ENCODE measurements at places on chromosomes 3 and 15.

DNA sequence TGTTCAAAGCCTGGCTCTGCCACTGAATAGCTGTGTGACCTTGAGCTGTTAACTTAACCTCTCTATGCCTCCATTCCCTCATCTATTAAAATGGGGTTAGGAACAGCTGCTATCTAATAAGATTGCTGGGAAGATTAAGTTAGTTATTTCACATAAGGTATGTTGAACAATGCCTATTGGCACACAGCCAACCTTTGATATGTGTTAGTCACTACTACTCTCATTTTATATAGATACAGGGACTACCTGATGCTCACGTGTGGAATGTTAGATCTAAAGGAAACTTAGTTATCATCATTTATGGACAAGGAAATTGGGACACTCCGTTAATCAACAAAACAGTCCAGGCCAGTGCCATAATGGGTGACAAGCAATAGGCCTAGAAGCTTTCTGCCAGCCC, 332.4 kb upstream of the PPP2R3A start:
- DNase-seq: no peak

- no peak for DNase-seq
Observed at GRCh38 chr3:167318306-167318705, 61.8 kb downstream of the ZBBX start.

DNA sequence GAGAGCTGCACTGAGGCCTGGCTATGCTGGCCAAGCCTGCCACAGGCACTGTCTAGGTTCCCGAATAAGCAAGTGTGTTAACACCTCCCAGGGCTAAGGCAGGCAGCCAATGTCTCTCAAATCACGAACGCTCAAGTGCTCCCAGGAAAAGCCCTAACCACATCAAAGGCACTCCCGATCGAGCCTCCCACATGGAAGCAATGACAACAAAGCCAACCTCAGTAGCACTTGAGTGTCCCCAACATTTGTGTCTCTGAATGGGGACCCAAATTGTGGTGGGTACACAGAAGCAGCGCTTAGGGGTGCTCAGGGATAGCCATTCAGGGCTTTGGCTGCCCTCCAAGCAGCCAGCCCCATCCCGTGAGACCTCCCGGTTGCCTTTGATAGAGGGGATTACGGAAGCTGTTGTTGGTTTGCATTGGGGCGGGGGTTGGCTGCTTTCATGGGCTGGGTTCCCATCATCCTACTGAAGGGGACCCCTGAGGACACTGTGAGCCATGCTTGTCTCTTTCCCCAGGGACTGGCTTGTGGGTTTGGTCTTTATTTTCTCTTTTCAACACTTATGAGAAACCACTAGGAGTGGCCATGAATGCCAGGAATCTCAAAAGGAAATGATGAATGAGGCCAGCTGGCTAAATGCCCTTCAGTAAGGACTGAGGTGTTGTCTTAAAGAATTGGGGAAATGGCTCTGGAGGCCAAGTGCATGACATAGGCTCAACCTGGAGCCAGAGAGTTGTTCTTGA, 234.1 kb upstream of the FEZF2 start:
- DNase-seq: peak; percentile 67

- no peak for DNase-seq
Observed at GRCh38 chr15:72062319-72062718, 55.6 kb downstream of the MYO9A start.

DNA sequence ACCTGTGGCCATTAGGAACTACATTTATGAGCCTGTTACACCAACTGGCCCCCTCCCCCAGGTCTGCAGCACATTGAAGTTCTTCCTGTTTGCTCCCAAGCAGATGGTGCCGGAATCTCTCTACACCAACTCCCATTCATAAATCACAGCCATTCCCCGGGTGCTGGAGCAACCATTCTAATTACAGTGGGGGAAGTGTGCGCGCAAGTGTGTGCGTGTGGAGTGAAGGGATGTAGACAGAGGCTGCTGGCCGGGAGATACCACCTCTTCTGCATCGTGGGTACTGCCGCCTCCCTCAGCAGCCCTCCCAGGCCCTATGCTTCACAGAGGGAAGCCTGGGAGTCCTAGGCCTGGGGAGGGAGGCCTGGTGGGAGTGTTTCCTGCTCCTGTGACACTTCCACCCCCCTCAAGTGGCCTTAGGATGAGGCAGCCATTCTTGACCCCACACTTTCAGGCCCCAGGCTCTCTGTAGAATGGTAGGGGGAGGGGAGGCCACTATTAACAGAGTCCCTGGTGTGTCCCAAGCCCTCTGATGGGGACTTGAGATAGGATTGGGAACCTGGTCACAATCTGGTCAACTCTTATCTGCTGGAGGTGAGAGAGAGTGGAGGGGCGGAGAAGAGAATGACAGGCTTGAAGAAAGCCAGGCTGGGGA, 69.1 kb downstream of the MAGEF1 start:
- DNase-seq: no peak

GRCh38 chr15:85718981-85719380, 75.7 kb downstream of the KLHL25 start:
- DNase-seq: no peak

DNA sequence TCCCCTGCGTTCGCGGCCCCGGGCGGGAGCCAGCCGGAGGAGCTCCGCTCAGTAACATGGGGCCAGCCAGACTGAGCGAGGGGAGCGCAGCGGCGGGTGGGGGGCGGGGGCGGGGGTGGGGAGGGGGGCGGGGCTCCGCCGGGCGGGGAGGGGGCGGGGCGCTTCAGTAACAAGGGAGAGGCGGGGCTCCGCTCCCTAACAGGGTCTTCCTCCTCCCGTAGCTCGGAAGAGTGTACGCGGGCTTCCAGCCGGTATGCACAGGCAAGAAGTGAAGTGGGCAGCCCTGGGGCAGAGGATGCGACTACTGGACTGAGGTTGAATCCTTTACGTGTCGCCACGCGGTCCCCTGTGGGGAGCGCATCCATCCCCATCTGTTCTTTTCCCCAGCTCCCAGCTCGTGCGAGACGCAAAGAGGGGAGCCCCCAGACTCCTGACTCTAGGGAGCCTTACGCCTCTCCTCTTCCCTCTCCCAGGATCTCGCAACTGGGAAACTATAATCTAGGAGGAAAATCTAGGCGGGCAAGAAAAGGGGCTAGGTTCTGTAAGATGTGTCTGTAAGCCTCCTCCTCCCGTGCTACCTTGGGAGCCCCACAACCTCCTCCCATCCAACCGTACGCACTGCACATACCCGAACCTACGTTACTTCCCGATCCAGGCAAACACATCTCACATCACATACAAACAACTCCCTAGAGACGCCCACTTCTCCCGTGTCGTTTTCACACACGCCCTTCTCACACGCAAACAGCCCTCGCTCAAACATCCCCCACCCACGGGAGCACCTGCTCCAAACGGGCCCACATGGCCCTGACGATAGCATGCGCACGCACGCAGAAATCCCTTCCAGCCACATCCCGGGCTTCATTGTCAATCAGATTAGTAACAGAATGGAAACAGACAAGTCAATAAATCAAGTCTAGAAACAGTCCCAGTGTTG, at the start of gene SHF:
TSS of gene SHF (minus strand) at position 73 of the 937 bp plus-strand sequence. CDS start at position 58, 15 bp downstream.
- DNase-seq: peak; percentile 86

DNA sequence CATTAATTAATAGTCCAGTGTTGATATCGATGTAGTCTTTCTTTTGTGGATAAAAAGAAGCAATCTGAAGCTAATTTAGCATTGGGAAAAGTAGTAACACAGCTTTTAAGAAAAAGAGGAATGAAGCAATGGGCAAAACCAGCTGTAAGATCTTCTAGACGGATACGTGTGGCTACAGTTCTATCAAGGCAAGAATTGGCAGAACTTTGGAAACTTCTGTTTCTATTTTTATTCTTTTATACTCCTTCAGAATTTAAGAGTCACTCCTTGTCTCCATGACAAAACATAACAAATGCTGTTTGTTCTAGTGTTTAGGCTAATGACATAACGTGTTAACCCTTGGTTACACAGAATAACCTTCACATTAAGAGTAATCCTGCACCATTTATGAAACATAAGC, 289.2 kb downstream of the ROBO2 start:
- no peak for DNase-seq

DNA sequence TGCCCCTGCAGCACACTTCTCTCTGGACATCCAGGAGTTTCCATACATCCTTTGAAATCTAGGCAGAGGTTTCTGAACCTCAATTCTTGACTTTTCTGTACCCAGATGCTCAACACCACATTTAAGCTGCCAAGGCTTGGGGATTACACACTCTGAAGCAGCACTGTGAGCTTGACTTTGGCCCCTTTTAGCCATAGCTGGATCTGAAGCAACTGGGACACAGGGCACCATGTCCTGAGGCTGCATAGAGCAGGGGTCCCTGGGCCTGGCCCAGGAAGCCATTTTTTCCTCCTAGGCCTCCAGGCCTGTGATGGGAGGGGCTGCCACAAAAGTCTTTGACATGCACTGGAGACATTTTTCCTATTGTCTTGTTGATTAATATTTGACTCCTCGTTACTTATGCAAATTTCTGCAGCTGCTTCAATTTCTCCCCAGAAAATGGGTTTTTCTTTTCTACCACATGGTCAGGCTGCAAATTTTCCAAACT, 694.0 kb downstream of the DIPK2A start:
- no peak for DNase-seq

DNA sequence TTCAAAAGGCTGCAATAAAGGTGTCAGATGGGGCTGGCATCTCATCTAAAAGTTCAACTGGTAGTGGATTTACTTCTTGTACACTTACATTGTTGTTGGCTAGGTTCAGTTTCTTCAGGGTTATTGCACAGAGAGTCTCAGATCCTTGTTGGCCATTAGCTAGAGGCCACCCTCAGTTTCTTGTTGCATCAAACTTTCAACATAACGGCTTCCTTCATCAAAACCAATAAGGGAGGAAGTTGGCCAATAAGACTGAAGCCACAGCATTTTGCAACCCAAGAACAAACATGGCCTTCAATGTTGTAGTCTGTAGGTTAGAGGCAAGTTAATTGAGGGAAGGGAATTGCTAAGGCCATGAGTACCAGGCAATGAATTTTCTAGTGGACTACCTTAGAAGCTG, 218.0 kb downstream of the ZBBX start:
- DNase-seq: no peak

DNA sequence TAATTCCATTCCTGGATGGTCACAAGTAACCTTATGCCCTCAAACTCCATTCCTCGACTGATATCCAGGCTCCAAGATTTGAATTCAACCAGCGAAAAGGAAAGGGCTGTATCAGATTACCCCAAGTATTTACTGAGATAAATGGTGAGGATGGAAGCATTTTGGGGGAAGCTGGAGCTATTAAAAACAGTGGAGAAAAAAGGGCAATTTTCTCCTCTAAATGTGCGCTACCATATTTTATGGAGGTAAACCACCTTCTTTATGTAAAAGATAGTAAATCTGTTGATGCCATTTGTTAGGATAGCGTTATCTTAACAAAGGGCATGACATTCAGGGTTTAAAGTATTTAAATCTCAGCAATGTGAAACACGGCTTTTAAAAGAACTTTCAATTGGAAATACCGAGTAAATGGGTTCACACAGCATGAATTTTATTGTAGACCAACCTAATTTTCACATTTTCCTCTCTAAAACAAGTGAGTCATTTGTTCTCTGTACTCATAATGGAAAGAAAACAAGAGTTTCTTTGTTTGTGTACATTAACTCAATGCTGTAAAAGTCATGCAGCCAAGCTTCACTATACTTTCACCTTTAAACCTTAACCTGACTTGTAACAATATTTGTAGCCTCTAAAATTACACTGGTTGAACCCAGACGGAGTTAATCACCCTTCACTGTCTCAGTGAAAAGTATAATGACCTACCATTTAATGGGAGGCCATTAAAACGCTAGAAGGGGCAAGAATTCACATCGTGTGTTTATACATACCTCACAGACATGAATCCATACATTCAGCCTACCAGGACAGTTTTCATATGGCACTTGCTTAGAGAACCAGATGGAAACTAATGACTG, 773.4 kb downstream of the ROBO1 start:
- DNase-seq: no peak

- DNase-seq: no peak
Observed at GRCh38 chr3:147458995-147459704, 50.0 kb downstream of the ZIC1 start.

DNA sequence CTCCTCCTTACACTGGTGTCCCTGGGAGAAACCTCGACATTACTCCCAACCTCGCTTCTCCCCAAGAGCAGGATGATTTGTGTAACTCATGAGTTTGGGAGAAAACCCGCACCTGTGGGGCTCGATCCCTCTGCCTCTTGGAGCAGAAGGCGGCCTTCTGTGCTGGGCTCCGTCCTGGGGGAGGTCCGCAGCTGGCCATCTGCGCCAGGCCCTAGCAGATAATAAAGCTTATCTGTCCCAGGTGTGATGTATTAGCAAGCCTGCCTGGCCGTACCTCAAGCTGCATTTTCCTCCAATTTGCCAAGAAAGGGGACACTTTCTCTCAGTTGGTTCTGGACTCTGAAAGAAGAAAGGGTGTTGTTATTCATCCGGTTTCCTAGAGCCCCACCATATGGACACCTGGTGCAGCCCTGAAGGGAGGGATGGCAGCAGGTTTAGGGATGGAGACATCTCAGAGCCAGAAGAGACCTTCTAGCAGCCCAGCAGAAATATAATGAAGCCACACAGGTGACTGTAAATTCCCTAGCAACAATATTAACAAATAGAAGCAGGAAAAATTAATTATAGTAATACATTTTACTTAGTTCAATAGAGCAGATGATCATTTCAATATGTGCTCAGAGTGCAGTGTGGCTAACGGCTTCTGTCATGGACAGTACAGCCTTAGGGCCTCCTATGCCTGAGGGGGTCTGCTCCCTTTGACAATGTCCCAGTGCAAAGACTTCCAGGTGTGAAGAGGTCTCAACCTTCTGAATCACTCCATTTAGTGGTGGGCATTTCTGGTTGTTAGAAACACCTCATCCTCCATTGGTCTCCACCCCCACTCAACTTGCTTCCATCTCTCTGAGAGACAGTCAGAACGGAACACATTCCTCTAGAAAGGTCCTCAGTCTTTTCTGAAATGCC, 94.8 kb downstream of the CPN2 start:
- no peak for DNase-seq

DNA sequence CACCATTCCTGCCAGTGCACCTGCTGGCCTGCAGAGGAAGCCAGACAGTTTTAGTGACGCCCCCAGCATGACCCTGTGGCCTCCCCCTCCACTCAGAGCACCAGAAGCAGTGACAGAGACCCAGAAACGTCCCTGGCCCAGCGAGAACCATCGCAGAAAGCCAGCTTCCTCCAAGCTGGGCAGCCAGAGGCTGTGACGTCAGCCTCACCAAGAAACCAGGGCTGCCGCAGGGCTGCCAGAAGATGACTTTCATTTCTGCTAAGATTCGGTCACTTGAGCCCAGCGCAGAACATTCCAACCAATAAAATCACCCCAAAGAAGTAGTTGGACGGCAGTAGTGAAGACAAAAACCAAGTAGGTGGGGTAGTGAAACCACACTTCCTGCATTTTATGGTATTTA, 29.6 kb upstream of the RPL32 start:
- DNase-seq: peak; percentile 37

GRCh38 chr15:45606841-45607240, 19.7 kb downstream of the BLOC1S6 start:
- DNase-seq: no peak

GRCh38 chr3:192156382-192156781, 571.0 kb downstream of the FGF12 start:
- DNase-seq: no peak

DNA sequence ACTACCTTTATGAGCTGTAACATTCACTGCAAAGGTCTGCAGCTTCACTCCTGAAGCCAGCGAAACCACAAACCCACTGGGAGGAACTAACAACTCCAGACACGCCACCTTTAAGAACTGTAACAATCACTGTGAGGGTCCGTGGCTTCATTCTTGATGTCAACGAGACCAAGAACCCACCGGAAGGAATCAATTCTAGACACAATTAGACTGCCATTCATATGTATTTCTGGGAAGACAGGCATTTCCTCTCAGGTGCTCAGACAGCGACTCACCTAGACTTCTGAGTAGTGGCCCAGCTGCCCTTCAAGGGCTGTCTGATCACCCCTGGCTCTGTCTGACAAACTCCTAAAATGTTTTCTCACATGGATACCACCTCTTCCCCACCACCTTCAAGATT, 506.8 kb downstream of the PDCD6IP start:
- DNase-seq: no peak

Data from ascending aorta (tissue), 2 donors.